ENCODE measurements at places on chromosomes 5 and 9. TPM values are rescaled to one million over a fixed set of nuclear protein-coding genes. Genes with fewer than 3 reads are reported as not detected.

DNA sequence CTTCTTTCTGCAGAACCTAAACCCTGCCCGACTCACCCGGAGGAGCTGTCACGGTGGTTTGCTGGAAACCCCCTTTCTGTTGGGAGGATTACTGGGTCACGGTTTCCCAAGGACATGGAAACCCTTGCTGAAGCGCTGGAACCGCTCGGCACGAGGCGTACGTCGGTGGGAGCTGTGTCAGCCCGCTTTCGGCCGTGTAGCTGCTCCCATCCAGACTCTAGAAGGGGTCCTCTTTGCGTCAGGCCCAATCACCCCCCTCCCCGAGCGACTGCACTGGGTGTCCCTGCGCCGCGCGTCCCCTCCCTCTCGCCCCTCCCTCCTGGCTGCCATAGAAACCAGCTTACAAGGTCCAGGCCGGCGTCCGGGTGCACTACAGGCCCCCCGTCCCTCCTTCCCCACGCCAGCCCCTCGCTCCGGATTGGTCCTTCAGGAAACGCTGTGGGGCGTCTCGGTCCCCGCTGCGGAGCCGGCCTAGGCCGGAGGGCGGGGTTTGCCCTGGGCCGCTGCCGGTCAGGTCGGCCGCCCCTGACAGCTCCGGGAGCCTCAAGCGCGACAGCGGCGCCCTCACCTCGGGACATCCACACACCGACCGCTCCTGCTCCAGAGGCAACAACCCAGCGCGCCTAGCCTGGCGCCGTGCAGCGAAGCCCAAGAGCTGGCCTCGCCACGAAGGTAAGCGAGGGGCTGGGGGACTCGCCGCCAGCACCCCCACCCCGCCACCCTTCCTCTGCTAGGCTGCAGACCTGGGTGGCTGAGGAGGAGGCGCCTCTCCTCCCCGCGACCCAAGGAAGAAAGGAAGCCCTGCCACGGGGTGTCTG is at the start of gene NIM1K:
NIM1K (plus strand) TSS at position 486 of the 818 bp plus-strand sequence. CDS start 53,551 bp downstream, outside the sequence.
- peak within 1 kb of the TSS; percentile 59 for H3K4me3 ChIP-seq
- peaks cover 30% of the 10 kb centered on the region for H3K4me1 ChIP-seq
- H3K27ac ChIP-seq: no peak within 1 kb of the TSS
- peak; percentile 58 for DNase-seq

DNA sequence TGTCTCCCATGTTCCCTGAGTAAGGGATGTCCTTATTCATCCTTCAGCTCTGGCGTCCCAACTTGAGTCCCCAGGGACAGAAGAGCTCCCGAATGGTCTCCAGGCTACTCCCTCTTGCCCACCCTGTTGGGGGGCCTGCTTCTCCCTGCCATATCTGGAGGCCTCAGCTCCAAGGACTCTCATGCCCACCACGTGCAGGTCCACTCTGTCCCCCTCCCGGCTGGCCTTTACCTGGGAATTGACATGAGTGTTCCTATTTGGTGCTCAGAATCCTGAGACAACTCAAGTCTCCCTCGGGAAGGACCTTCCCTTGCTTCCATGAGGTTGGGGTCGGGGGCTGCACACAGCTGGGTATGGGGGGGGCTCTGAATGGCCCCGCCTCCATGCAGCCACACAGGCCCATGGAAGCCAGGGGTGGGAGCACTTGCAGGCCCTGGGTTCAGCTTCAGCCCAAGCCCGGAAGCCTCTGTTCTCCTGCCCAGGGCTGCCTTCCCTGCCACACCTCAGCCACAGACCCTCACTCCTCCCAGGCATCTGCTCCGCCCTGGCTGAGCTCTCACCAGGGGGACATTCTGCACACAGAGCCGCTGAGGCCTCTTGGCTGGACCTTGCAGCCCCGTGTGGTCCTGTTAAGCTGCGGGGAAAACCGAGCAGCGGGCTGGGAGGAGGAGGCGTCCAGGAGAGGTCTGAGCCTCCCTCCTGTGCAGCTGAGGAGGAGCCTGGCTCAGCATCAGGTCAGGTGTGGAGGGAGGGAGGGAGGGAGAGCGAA is 121.9 kb downstream of the PHF2 start:
- H3K4me1 ChIP-seq: peaks cover 8% of the 10 kb centered on the region
- no peaks in the 10 kb centered on the region for H3K27me3 ChIP-seq

GRCh38 chr9:14939378-14939777 is 29.1 kb upstream of the FREM1 start:
- H3K27ac ChIP-seq: no peak overlapping the region
- H3K4me1 ChIP-seq: peaks cover 9% of the 10 kb centered on the region
- no peaks in the 10 kb centered on the region for H3K36me3 ChIP-seq

GRCh38 chr9:77224746-77225312 is 47.5 kb downstream of the VPS13A start:
- H3K27ac ChIP-seq: no peak overlapping the region
- no peak for DNase-seq
- H3K4me1 ChIP-seq: no peaks in the 10 kb centered on the region
- peaks cover 7% of the 10 kb centered on the region for H3K36me3 ChIP-seq
- no peaks in the 10 kb centered on the region for H3K27me3 ChIP-seq

GRCh38 chr5:142356349-142356715 is 31.5 kb upstream of the SPRY4 start:
- DNase-seq: no peak
- no peaks in the 10 kb centered on the region for H3K27me3 ChIP-seq
- H3K27ac ChIP-seq: peak overlapping the region; percentile 94

- DNase-seq: no peak
- H3K4me1 ChIP-seq: no peaks in the 10 kb centered on the region
- H3K27ac ChIP-seq: no peak overlapping the region
- H3K36me3 ChIP-seq: no peaks in the 10 kb centered on the region
- no peaks in the 10 kb centered on the region for H3K27me3 ChIP-seq
- no peak overlapping the region for H3K4me3 ChIP-seq
Measured at GRCh38 chr9:27818348-27818747, 245.1 kb upstream of the C9orf72 start.

DNA sequence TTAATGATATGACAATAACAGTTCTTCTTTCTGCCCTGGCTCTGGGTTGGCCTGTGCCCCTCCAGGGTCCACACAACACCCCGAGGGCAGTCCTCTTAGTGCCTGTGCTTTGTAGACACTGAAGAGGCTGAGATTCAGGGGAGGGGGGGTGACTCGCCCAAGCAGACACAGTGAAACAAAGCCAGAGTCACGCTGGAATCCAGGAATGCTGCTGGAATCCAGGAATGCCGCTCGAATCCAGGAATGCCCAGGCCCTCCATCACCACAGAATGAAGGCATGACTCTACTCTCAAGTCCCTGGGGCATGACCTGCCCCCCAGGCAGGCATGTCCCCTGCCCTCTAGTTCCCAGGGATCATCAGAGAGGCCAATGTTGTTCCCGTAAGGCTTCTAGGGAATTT is 73.1 kb downstream of the LRSAM1 start:
- 0 out of 2 replicates have a peak, but pooled peaks cover 8% of the 10 kb centered on the region for H3K4me1 ChIP-seq
- DNase-seq: no peak
- peaks cover 22% of the 10 kb centered on the region for H3K36me3 ChIP-seq
- H3K4me3 ChIP-seq: no peak overlapping the region
- H3K27me3 ChIP-seq: no peaks in the 10 kb centered on the region

DNA sequence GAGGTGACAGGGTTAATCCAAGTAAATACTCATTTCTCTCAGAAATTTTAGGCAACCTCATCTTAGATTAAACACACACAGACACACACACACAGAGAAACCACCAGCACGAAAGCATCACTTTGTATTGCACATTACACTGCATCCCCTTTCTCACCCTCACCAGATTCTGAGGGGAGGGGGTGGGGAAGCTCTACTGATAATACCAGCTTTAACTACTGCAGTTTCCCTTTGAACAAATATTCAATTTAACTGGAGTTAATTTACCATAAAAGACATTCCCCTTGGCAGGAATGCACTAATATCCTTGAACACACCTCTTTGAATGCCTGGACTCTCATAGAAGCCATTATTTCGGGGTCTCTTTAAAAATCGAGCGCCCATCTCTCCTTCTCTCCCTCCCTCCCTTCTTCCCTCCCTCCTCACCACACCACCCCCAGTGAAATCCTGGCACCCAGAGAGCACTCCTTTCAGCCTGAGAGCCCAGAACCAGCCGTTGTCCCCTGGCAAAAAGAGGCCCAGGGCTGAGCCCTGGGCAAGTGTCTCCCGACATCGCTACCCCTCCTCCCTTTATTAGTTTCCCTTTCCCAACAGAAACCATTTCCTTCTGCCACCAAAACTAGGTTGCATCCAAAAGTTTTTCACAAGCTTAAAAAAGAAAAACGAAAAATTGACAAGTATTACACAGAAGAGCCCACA is 2.8 kb upstream of the NFIB start:
- H3K27me3 ChIP-seq: no peaks in the 10 kb centered on the region
- no peaks in the 10 kb centered on the region for H3K36me3 ChIP-seq
- DNase-seq: no peak
- peaks cover 44% of the 10 kb centered on the region for H3K4me1 ChIP-seq

DNA sequence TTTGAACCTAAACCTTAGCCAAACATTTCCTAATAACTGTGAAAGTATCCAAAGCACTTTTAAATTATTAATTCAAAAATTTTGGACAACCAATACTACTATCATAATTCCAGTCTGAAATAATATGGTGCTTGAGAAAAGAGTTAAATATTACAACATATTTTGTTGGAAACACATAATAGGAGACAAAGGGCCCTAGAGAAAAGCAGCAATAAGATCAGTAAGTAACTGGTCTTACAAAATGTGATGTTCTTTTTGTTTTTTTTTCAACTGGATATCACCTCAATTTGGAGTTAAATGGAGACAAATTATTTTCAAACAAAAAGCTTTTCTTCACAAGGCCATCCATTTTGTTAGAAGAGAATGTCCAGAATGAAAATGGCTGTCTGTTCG is 21.1 kb downstream of the SRFBP1 start:
- no peaks in the 10 kb centered on the region for H3K27me3 ChIP-seq
- no peaks in the 10 kb centered on the region for H3K36me3 ChIP-seq
- no peak for DNase-seq
- H3K4me1 ChIP-seq: peaks cover 9% of the 10 kb centered on the region
- no peak overlapping the region for H3K4me3 ChIP-seq
- no peak overlapping the region for H3K27ac ChIP-seq

DNA sequence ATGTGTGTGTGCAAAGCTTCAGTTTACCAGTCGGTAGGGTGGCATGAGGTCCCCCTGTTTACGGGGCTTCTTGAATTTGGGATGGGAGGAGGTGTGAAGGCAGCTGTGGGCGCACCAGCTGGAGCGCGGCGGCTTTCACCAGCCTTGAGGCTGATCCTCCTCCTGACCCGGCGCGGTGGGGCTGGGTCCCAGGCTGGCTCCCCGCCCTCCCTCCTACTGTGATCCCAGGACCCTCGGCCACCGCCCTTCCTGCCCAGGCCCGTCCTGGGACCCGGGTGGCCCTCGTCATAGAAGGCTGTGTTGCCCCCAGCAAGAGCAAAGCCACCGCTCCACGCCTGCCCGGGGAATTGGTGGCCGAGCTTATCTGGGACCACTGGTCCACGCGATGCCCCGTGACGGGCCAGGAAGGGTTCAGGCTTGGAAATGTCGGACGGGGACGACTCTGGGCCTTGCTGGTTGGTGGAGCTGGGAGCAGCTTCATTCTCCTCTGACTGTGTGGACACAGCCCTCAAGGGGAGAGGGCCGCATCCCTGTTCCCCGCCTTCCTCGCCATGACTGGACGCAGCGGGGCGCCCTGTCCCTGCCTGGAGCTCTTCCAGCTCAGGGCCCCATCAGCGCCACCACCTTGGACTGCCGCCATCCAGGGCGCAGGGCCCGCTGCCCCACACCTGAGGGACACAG is 271.1 kb upstream of the IRX1 start:
- no peak overlapping the region for H3K27ac ChIP-seq
- H3K4me3 ChIP-seq: no peak overlapping the region
- no peak for DNase-seq
- H3K27me3 ChIP-seq: no peaks in the 10 kb centered on the region

DNA sequence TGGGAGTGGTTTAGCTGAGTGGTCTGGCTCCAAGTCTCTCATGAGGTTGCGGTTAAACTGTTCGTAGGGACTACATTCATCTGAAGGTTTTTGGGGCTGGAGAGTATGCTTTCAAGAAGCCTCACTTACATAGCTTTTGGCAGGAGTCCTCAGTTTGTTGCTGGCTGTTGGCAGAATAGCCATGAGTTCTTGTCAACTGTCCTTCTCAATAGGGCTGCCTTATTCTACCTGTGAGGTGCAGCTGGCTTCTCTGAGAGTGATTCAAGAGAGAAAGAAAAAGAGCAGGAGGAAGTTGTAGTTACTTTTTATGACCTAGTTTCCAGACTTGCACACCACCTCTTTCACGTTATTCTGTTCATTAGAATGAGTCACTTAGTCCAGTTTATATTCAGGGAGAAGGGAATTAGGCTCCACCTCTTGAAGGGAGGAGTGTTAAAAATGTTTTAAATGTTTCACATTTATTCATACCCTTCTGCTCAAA is 33.2 kb downstream of the YTHDC2 start:
- H3K27ac ChIP-seq: no peak overlapping the region
- no peak overlapping the region for H3K4me3 ChIP-seq
- DNase-seq: no peak
- no peaks in the 10 kb centered on the region for H3K4me1 ChIP-seq
- H3K36me3 ChIP-seq: peaks cover 7% of the 10 kb centered on the region

GRCh38 chr5:166553778-166554177 is 1737.7 kb upstream of the WWC1 start:
- no peaks in the 10 kb centered on the region for H3K36me3 ChIP-seq
- H3K4me1 ChIP-seq: no peaks in the 10 kb centered on the region
- no peak overlapping the region for H3K27ac ChIP-seq
- H3K4me3 ChIP-seq: no peak overlapping the region
- no peaks in the 10 kb centered on the region for H3K27me3 ChIP-seq

DNA sequence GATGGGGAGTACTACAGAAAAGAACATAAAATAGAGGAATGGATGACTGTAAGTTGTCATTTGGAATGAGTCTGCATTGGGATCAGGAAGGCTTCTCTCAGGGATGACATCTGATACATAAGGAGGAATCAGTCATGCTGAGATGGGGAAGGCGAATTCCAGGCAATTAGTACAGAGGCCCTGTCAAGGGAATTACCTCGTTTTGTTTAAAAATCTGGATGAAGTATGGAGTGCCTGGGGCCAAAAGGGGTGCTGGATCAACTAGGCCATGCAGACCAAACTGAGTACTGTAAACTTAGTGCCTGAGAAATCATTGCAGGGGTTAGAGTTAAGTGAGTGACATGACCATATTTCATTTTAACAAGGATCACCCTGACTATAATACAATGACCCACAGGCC is 30.5 kb downstream of the JAKMIP2 start:
- no peaks in the 10 kb centered on the region for H3K36me3 ChIP-seq
- no peak overlapping the region for H3K27ac ChIP-seq
- no peak for DNase-seq
- no peaks in the 10 kb centered on the region for H3K27me3 ChIP-seq
- H3K4me1 ChIP-seq: no peaks in the 10 kb centered on the region

- no peaks in the 10 kb centered on the region for H3K36me3 ChIP-seq
- no peak overlapping the region for H3K4me3 ChIP-seq
- no peak for DNase-seq
- peaks cover 15% of the 10 kb centered on the region for H3K4me1 ChIP-seq
- no peak overlapping the region for H3K27ac ChIP-seq
- no peaks in the 10 kb centered on the region for H3K27me3 ChIP-seq
Measured at GRCh38 chr9:127724012-127724411, 8.1 kb downstream of the TTC16 start.

GRCh38 chr9:98885575-98886295 is 58.0 kb upstream of the COL15A1 start:
- no peak overlapping the region for H3K27ac ChIP-seq
- no peaks in the 10 kb centered on the region for H3K4me1 ChIP-seq
- H3K4me3 ChIP-seq: no peak overlapping the region
- no peak for DNase-seq
- H3K36me3 ChIP-seq: no peaks in the 10 kb centered on the region
- peaks cover 17% of the 10 kb centered on the region for H3K27me3 ChIP-seq

- DNase-seq: no peak
- no peaks in the 10 kb centered on the region for H3K36me3 ChIP-seq
- no peak overlapping the region for H3K27ac ChIP-seq
- no peak overlapping the region for H3K4me3 ChIP-seq
Measured at GRCh38 chr5:42531611-42532010, 108.4 kb downstream of the GHR start.

PTGES gene
- polyA plus RNA-seq: not detected

LEAP2 gene
- 51.9 TPM for polyA plus RNA-seq

Data from HepG2 (cell line).